IPS DF 19.7 (cell line): ENCODE measurements at places on chromosomes 7 and 10.

DNA sequence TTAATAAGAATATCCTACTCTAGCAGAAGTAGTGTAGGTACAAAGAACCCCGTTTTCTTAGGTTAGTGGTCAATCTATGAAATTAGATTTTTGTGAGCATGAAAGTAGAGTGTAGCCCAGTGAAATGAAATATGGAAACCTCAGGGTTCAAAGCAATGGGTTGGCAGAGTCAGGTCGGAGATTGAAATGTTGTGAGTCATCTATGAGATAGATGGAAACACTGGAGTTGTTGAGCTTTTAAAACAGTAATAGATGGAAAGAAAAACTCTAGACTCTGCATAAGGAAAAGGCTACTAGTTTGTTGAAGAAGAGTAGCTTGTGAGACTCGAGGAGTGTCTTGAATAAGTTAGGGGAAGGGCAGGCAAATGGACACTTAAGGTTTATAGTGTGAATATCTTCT is 251.9 kb downstream of the EXOC4 start:
- DNase-seq = no peak

DNA sequence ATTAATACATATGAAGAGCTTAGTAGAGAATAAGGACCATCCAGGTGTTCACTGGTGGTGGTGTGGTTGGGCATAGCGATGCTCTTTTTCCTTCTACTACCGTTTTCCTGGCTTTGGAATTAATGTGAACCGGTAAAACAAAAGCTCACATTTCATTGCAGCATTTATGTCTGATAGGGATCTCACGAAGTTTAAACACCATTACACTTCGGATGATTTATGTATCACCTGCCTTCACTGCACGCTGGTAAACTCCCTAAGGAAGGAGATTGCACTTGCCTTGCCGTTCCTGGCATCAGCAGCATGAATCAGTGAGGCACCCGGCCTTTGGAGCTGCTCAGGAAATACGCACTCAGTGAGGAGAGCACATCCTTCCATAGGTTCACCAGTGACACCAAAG is 47.5 kb downstream of the WIPF3 start:
- DNase-seq = no peak

DNA sequence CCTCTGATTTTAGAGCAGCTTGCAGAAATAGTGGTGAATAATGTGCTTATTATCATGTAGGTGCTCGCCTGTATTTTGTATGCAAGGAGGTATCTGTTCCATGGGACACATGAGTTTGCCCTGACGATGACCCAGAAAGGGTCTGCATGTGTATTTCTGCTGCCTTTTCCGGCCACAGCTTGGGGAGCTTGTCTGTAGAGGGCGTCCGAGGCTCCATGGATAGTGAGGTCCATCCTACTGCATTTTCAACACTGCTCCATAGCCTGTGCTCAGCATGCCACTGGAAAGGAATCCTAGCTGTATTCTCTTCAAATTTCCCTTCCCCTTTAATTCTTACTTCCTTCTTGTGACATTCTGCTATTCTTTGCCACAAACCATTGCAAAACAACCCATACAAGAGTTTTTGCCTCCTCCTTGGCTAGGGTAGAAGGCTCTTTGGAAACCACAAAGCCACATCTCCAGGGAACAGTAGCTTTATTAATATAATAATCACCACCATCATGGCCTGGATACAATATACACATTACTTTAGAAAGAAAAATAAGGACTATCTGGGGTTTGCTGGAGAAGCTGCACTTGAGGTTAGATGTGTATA is 127.7 kb downstream of the DYNC1I1 start:
- DNase-seq = no peak

DNA sequence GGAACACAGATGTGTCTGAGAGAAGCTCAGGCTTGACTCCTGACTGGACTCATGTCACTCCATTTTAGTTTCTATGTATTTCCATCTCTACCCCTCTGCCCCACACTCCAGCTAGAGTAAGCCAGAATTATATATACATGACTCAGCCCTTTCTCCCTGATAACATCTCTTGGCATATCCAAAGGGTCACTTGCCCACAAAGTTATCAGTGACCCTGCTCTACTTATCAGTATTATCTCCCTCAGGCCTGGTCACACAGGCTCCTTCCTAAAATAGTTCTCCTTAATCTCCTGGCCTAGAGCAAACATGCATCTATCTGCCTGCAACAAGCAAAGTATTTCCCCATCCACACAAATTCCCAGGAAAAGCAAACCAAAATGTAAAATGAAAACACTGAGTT is 598.3 kb downstream of the SUGCT start:
- DNase-seq = no peak

GRCh38 chr7:155353256-155353897 is 55.7 kb downstream of the INSIG1 start:
- DNase-seq = no peak

DNA sequence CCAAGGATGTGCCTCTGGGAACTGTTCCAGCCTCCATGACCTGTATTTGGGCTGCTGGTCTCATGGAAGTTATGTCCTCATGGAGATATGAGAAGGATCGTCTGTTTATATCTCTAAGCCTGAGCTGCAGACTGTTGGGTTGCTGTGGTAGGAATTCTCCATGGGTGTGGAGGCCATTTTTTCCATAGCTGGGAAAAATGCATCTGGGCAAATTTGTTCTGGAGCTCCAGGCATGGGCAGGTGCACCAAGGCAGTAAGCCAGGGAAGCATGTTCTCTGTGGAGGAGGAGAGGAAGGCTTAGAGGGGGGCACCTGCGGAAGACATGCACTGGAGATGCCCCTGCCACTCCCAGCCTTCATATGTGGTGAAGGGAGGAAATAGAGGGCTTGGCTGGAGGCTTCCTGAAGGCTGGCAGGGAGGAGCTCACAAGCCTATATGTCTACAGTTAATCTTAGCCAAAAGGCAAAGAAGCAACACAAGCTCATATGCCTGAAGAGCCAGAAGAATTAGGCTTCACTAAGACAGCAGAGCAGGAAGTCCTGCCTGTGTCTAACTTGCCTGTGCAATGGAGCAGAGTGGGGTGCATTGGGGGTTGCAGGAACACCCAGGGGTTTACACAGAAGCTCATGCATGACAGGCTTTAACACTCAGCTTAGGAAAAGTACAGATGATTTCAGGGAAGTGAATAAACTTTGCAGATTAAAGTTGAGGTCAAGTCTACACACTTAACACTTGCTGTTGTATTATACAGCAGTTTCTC is 35.1 kb upstream of the CXCL12 start:
- no peak for DNase-seq

- no peak for DNase-seq
These were observed 113.2 kb upstream of the RHEB start for GRCh38 chr7:151632750-151633515.
